ENCODE measurements at places on chromosomes 7 and 10. TPM values are rescaled to one million over a fixed set of nuclear protein-coding genes. Genes with fewer than 3 reads are reported as not detected.
A peak's percentile ranks its signal among the peaks of the same experiment; 100 is the strongest.

SEMA3C gene
- 66.5 TPM for total RNA-seq

GRCh38 chr7:110880971-110881370 is 210.0 kb upstream of the LRRN3 start:
- H3K4me1 ChIP-seq = peaks cover 3% of the 10 kb centered on the region
- no peak for DNase-seq
- no peak overlapping the region for H3K4me3 ChIP-seq

DNA sequence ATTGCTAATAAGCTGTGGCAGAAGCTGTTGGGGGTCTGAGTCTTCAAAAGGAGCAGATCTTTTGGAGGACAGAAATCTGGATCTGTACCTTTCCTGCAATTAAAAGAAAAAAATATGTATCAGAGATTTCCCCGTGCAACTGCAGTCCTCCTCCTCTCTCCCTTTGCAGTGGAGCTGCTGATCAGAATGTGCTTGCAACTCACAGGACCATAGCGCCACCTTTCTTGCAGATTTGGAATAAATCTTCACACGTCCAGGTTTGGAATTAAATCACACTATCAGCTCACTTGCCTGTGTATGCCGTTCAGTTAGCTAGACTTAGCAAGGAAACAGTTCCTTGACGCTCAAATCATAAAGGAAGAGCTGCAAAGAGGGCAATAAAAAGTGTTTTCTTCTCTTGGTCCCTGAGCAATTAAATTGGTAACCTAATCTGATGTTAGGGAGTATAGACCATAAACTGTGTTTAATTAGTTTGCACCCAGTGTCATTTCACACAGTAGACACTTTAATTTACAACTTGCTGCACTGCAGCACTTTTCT is 77.4 kb downstream of the PON1 start:
- no peaks in the 10 kb centered on the region for H3K36me3 ChIP-seq
- H3K4me3 ChIP-seq = no peak overlapping the region
- no peaks in the 10 kb centered on the region for H3K4me1 ChIP-seq
- H3K27ac ChIP-seq = no peak overlapping the region

DNA sequence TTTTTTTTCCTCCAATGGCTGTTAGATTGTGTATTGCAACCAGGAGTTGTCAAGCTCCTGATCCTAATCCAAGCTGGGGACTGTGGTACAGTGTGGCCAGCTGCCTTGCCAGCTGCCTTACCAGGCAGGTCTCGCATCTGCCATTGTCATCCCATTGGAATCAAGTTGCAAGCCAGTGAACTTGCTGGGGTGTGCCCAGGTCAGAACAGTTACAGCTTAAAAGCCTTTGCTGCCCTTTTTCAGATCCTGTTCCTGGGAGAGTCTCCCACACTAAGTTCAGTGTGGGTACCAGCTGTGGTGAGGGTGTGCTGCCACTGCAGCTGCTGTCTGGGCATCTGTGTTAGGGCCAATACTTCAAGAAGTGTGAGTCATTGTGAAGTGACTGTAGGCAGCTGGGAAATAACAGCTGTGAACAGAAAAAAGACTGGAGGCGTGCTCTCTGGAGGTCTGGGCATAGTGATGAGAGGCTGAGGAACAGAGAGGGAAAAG is 72.8 kb downstream of the CCNY start:
- H3K36me3 ChIP-seq = no peaks in the 10 kb centered on the region
- H3K27ac ChIP-seq = peak overlapping the region; percentile 24
- DNase-seq = no peak
- peaks cover 91% of the 10 kb centered on the region for H3K4me1 ChIP-seq
- H3K27me3 ChIP-seq = no peaks in the 10 kb centered on the region

DNA sequence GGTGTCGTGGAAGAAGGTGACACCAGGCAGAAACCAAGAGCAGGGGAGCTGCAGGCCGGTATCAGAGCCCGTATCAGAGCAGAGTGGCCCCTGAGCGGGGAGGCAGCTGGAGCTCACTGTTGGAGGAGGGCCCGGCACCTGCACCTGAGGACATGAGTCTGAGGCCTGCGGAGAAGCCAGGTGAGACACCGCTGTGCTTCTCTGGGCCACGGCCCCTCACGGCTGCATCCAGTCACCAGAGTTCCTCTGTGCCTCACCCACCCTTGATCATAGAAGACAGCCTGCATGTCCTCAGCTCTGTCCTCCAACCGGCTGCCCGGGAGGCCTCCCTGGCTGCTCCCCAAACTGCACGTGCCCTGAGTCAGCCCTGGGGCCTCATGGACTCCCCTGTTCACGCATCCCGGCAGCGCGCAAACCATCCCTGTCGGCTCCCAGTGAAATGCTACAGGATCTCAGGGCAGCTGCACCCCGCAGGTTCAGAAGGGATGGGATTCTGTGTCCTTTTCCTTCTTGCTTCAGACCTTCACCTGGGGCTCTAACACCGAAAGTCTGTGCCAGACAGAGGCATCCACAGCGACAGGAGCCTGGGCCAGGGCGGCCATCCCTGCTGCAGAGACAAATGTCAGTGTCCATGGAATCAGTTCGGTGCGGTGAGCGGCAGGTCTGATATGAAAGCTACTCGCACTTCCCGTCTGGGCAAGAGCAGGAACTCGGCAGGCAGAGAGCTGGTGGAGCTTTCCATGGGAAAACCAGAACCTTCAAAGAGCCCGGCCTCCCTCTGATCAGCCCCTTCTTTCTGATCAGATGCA is 111.9 kb upstream of the FAM20C start:
- no peak for DNase-seq
- peaks cover 47% of the 10 kb centered on the region for H3K27me3 ChIP-seq
- H3K4me1 ChIP-seq = peaks cover 3% of the 10 kb centered on the region
- H3K27ac ChIP-seq = no peak overlapping the region

- no peak overlapping the region for H3K4me3 ChIP-seq
- no peaks in the 10 kb centered on the region for H3K36me3 ChIP-seq
- H3K4me1 ChIP-seq = peaks cover 39% of the 10 kb centered on the region
These were observed 1.6 kb upstream of the BET1 start for GRCh38 chr7:94005753-94006152.

GRCh38 chr7:7183838-7184463 is 1.6 kb downstream of the C1GALT1 start:
- no peak overlapping the region for H3K27ac ChIP-seq
- DNase-seq = no peak
- peak overlapping the region; percentile 92 for H3K4me3 ChIP-seq

DNA sequence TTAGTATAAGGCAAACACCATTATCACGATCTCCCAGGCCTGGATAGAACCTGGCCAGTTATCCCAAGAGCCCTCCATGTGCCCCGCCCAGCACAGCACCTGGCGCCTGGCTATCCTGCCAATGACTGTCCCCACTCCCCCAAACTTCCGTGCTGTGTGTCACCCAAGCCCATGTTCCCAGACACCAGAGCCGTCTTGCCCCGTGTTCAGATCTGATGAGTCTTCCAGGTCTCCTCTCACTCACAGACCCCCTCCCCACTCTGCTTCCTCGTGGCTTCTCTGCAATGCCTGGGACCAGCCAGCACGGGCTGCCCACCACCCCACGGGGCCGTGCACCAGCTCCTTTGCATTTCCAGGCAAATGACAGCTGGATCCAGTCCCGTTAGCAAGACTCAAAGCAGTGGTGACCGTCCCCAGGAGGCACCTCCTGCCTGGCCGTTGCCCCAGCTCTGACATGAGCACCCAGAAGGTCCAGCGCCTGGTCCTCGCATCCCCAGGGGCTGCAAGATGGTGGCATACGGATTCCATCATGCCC is 43.8 kb upstream of the INPP5A start:
- H3K4me3 ChIP-seq = no peak overlapping the region
- H3K27ac ChIP-seq = no peak overlapping the region
- no peak for DNase-seq
- H3K27me3 ChIP-seq = no peaks in the 10 kb centered on the region
- no peaks in the 10 kb centered on the region for H3K36me3 ChIP-seq
- H3K4me1 ChIP-seq = peaks cover 23% of the 10 kb centered on the region
